ENCODE measurements at places on chromosomes 13 and 19.
A peak's percentile ranks its signal among the peaks of the same experiment; 100 is the strongest.

DNA sequence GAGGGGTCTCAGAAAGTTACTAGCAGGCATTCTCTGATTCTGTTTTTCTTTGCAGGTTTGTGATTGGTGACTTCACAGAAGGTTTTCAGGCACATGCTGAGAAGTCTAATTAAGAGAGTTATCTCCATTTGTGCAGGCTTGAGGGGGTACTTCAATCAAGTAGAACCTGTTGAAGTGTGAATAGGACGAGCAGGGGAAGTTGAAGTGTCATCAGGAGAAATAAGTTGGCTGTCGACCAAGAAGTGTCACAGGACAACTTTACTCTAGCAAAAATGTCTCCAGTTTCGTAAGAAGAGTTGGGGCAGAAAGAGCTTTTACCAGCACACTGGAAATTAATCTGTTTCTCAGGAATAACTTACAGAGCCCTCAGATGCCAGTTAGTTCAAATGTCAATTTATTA is 576.5 kb upstream of the SLITRK5 start:
- DNase-seq = no peak

DNA sequence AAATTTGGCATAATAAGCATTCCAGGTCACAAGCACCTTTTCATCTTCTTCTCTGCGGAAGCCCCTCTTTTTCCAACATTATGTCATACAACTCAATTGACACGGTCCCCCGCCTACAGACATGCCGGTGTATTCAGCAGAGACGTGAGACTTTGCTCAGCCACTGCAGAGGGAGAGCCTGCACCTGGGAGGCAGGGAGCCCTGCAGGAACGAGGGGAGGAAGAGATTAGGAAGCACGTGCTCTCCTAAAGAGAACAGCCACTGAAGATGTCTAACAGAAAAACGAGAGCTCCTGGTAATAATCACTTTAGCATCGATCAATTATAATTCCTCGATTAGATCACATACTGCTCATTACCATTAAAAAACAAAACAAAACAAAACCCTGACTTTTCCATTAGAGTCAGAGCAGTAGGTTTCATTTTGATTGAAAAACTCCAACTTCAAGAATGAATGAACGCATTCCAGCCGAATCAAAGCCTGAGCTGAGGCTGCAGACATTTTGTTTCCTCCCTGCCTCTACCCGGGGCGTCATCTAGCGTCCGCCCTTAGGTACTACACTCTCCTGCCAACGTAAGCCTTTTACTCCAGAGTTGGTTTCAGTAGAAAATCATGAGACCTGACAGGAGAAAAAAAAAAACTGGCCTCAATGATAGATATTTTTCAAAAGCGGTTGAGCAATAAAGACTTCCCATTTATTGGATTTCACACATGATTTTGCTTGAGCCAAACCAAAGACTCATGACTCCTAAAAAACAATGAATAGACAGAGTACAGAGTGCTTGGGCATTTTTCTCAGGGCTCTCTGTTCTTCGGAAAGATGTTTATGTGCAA is 194.5 kb downstream of the KATNAL1 start:
- DNase-seq = peak; percentile 80

- no peak for DNase-seq
These were observed 2.1 kb downstream of the ZNF574 start for GRCh38 chr19:42078058-42078457.

GRCh38 chr19:12636631-12637030 is 25.9 kb downstream of the ZNF791 start:
- no peak for DNase-seq

DNA sequence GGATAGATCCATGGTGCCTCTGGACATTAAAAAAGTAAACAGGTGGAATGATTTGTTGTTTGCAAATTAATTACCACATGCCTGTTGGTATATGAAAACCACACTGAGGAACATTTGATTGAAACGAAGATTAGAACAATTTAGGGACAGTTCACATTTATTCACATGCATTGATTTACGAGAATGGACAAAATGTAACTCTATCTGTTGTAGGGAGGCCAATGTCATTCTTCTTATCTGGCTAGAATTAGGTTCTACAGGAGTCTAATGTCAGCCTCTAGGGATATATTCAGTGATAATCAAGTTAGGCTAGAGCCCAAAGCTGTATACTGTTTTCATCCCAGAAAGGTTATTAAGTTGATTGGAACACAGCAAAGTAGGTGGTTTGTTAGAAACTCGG is 125.4 kb downstream of the COL4A2 start:
- no peak for DNase-seq

- no peak for DNase-seq
These were observed 590.3 kb upstream of the MIR17HG start for GRCh38 chr13:90757127-90757680.

GRCh38 chr19:1025960-1026782 is at the start of gene CNN2:
Gene CNN2 (plus strand): TSS chr19:1026608. CDS start chr19:1026662, 54 bp downstream.
- DNase-seq = peak; percentile 81

DNA sequence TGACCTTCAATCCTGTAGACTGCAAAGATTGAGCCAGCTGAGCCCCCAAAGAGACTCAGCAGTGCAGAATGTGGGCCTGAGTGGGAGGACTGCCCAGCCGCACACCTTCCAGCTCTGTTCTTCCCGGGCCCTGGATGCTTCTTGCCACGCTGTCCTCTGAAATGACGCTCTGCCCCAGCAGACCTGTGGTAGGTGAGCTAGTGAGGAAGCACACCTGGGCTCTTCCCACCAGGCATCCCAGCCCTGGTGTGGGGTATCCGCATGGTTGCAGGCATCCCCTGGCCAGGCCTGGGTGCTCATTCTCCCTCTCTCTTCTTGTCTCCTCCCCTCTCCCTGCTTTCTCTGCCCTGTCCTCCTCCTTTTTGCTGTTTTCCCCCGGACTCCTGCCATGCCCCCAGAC is 9.8 kb upstream of the MZF1 start:
- DNase-seq = no peak

DNA sequence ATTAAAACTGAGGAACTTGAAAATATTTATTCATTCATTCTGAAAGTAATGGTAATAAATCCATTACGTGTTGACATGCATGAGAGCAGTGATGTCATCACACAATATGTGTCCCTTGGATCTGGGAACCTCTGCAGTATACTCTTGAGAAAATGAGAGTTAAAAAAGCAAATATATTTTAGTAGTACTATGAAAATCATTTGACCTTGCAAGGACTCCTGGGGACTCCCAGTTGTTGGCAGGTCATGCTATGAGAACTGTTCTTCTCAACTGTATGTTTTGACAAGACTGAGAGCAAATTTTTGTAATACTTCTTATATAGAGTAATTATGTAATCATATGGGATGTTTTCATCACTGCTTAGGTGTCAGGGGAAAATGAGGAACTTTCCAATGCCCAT is 249.4 kb downstream of the PCCA start:
- no peak for DNase-seq

DNA sequence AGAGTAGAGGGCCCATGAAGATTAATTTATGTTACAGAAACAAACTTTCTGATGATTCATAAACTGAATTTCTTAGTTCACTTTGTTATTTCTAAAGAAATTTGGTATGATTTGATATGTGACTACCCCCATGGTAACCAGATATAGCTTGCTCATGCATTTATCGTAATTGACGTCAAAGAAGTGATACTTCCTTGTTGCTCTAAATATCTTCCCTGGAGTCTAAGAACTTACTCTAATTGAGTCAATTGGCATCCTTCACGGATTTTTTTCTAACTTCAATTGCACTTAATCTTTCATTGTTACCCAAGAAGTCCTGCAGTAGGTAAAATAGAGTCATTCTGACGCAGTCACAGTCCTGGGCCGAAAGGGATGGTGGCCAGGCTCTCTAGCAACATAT is 240.9 kb downstream of the GPC5 start:
- no peak for DNase-seq

All from activated naive CD8-positive, alpha-beta T cell treated with anti-CD3 and anti-CD28 coated beads for 36 hours (primary cell).